Mammary epithelial cell (primary cell): ENCODE measurements at places on chromosomes 5 and 9. TPM values are rescaled to one million over a fixed set of nuclear protein-coding genes. Genes with fewer than 3 reads are reported as not detected.

TLX3 gene
- total RNA-seq = not detected in 2 replicates

GRCh38 chr9:90141723-90142122, 500.9 kb downstream of the DIRAS2 start:
- DNase-seq = peak; percentile 2

TLE1 gene
- total RNA-seq = 13.6 and 21.6 TPM in 2 replicates

GRCh38 chr5:80212171-80212667, 43.6 kb downstream of the SERINC5 start:
- no peak for DNase-seq

PCDHB14 gene
- 0.94 and 1.4 TPM in 2 replicates for total RNA-seq

DNA sequence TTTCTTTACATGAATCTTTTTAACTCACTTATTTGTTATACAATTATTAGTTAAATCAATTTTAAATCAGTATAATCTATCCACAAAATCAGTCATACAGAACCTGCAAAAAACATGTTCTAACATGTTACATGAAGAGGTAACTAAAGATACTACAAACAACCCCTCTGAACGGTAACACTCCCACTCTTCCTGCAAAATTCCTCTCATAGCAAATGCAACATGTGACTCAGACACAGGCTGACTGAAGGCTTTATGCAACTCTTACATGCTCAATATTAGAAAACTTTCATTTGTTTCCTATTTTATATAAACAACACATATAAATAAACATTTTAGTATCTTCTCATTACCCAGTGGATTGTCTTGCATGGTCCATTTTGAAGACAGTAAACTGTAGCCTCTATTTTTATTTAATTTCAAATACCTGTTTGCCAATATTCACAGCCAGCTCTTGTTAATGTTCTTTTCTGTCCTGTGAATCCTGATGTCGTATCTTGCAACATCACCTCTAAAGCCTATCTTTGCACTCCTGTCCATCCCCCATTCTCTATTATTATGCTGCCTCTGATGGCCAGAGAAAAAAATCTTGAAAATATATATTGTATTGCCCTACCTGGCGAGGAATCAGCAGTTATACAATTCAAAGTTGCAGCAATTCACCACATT, 100.5 kb upstream of the CCDC152 start:
- DNase-seq = peak; percentile 51

DNA sequence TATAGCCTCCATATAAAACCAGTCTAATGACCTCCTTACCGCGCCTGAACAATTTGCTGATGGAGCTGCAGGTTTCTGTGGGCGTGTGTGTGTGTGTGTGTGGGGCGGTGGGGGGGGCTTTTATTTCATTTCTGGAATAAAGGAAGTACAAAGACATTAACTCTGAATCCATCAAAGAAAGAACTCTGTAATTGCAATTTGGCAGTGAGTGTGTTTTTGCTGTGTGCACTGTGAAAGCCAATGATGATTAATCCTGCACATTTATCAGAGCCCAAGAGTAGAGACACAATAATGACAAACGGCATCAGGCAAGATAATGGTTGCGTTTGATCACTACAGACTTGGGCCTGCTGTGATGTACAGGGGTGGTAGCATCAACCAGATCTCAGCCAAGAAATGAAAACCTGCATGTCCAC, 29.3 kb upstream of the NDFIP1 start:
- DNase-seq = no peak

RFESD gene
- 3.0 TPM for total RNA-seq
